Activated CD4-positive, alpha-beta T cell treated with anti-CD3 and anti-CD28 coated beads, Interleukin-2, Interleukin-4, amounts not matched to agents 100 ng/mL and 50 ng/mL, durations not matched to agents 16 hours and 8 hours (primary cell): ENCODE measurements at places on chromosomes 16 and 17.
A peak's percentile ranks its signal among the peaks of the same experiment; 100 is the strongest.

GRCh38 chr17:45339646-45340605 is 23.1 kb upstream of the MAP3K14 start:
- no peak for DNase-seq

- no peak for DNase-seq
Observed at GRCh38 chr16:31347445-31347844, 7.5 kb upstream of the ITGAX start.

DNA sequence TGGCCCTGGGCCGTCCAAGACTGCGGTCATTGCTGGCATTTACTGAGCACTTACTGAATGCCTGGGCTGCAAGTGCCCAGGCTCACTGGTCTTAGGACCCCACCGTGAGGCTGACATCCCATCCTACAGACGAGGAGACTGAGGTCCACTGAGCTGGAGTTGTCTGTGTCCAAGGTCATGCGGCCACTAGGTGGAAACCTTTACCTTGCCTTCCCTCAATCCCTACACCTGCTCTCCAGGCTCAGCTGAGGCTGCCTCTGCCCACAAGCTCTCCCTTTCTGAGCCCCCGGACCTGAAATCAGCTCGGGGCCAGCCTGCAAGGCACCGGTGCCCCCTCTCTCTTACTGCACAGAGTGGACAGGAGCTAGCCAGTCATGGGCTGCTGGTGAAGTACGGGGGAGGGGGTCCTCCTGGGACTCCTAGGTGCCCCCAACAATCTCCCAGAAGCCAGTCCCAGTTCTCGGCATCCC is 1.5 kb downstream of the CASKIN1 start:
- DNase-seq = no peak

- DNase-seq = no peak
Observed at GRCh38 chr17:29007860-29008455, 2.1 kb upstream of the SEZ6 start.

- DNase-seq = no peak
Observed at GRCh38 chr16:22023505-22023904, 15.6 kb downstream of the MOSMO start.

GRCh38 chr17:5122586-5123342 is 6.9 kb downstream of the USP6 start:
- no peak for DNase-seq

GRCh38 chr17:46815474-46816353 is 2.8 kb downstream of the WNT3 start:
- DNase-seq = no peak

DNA sequence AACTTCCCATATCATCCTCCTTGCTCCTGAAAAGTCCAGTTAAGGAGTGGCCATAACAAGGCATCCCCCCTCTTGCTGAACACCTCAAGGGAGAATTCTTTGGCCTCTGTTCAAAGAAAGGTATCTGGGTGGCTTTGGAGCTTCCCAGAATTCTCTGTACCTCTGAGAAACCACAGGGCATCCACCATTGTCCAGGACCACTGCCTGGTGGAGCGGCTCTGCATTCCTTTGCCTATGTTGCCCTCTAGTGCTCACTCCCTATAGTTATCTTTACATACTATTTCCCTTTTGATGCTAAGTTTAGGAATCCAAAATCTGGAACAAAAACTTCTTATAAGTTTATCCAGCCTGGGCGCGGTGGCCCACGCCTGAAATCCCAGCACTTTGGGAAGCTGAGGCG is 30.3 kb downstream of the CHD9NB start:
- peak; percentile 9 for DNase-seq

DNA sequence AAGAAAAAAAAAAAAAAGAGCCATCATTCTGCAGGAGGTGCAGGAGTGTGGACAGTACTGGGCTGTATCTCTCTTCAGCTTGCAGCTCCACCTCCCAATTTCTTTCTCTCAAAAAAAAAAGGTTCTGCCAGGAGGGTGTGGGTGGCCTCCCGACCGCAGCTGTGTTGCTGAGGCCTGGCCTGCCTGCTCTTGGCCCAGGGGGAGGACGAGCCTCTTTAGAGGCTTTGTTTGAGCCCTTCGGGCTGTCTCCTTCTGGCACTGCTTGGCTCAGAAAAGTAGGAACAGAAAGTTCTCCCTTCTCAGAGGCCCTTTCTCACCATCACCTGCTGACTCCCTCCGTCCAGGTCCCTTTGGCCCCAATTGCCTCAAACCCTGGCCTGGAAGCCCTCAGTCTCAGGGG is 22.2 kb upstream of the C17orf107 start:
- DNase-seq = no peak

GRCh38 chr16:4664538-4665418 is 28.6 kb upstream of the NUDT16L1 start:
- peak; percentile 51 for DNase-seq

- no peak for DNase-seq
Observed at GRCh38 chr17:7700510-7700909, 4.5 kb upstream of the EFNB3 start.

- peak; percentile 81 for DNase-seq
Observed at GRCh38 chr16:19907161-19907992, 22.7 kb upstream of the GPRC5B start.

DNA sequence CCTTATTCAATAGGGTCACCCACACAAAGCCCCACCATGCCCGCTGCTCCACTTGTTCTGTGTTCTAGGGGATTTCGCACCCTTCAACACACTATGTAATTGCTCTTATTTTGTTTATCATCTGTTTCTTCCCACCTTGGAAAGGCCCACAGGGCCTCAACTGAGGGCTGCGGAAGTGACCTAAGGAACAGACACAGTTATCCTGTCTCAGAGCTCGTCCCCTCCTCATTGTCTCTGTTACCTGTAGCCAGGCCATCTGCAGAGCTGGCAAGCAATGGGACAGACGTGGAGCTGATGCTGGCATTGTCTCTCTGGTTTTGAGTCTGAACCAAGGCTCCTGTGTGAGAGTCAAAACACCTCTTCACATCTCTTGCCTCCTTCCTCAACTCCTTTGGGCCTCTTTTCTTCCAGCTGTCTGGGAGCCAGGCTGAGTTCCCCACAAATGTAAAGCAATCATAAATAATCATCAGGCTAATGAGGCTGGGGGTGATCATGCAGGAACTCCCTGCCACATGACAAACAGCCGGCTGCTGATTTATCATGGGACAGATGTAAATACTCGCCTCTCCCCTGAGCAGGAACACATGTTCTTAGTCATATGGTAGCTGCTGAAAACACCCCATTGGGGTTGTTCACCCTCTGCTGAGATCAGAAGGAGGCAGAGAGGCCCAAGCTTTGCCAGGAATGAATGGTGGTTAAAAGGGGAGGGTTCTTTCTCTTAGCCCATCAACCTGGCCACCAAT is 71.9 kb downstream of the AXIN2 start:
- no peak for DNase-seq

DNA sequence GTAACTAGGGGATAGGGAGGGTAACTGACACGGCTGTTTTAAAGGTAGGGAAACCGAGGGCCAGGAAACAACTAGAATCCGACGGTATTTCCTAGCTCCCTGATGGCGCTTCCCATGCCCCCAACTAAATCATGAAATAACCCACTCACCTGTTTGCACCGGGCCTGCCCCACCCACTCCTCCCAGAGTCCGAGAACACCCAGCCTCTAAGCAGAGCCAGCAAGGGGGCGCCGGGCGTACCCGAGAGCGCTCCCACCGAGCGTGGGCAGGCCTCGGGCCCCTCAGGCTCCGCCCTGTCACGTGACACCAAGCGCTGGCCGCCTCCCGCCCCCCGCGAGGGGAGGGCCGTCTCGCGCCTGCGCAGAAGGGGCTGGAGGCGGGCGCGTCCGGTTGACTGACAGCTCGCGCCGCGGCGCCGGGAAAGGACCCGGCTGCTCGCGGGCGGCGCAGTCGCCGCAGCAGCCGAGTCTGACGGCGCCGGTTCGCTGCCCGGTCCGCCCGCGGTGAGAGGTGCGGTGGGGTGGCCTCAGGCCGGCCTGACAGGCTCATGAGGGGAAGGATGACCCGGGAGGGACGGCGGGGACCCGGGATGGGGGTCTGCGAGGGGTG is at the start of gene KIAA0513:
KIAA0513 (plus strand) TSS at position 447 of the 609 bp plus-strand sequence. CDS start 39,277 bp downstream, outside the sequence.
- peak; percentile 95 for DNase-seq

DNA sequence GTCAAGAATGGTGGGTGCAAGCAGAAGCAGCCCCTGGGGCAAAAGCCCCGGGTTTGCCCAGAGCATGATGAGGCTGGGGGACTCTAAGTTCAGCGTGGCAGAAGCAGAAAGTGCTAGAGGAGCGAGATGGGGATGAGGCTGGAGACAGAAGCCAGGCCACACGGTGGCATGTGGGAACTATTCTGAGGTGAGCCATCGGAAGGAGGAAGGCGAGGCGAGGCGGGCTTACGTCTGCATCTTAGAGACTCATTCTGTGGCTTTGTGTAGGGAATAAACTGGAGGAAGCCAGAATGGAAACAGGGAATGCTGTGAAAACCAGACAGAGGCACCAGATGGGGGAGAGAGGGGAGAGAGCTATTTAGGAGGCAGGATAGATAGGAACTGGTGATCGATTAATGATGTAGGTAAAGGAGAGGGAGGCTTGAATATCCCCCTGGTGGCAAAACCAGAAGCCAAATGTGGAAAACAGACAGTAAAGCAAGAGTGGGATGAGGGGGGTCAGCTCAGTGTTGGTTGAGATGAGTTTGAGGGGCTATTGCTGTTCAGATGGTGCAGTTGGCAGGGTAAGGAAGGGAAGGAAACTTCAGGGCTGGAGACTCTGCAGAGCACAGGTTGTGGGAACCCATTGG is 3.1 kb upstream of the TNFSF13 start:
- DNase-seq = no peak

- no peak for DNase-seq
Observed at GRCh38 chr16:81713295-81713772, 65.8 kb upstream of the PLCG2 start.

- DNase-seq = no peak
Observed at GRCh38 chr16:84833144-84833500, 13.3 kb downstream of the CRISPLD2 start.

DNA sequence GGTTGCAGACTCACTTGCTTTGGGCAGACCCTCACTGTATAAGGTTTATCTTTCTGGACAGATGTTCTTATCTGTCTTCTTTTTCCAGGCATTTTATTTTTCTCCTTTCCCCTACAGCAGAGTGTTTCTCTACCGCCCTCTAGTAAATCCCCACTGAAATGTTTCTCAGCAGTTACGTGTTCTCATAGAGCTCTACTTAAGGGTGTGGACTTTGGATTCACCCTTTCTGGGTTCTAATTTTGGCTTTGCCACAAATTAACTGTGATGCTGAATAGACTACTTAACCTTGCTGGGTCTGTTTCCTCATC is 2.0 kb downstream of the ADAT1 start:
- peak; percentile 34 for DNase-seq

GRCh38 chr16:75263963-75264445 is 12.6 kb upstream of the BCAR1 start:
- no peak for DNase-seq

DNA sequence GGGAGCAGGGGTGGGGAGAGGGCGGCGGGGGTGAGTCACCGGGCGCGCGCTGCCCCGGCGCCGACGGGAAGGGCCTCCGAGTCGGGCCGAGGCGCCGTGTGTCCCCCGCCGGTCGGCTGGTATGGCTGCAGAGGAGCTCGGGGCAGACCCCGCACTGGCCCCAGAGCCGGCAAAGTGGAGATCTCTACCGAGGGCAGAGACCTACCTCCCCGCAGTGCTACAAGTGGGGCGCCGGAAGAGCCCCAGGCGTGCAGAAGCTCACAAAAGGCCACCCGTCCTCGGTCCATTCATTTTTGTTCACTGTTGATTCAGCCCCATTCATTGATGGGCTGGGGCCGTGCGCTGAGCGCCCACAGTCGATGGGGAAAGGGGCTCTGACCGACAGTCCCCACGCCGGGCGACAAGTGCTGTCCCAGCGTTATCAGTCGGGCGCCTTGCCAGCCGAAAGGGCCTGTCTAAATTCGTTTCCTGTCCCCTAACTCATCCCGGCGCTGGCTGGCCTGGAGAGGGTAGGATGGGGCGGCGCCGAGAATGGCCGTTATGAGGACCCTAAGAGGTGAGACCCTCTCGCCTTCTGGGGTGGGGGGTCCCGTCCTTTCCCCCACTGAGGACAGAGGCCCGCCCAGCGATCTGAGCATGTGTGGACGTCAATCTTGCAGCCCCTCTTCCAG is 709 bp upstream of the ENO3 start:
- DNase-seq = peak; percentile 29

DNA sequence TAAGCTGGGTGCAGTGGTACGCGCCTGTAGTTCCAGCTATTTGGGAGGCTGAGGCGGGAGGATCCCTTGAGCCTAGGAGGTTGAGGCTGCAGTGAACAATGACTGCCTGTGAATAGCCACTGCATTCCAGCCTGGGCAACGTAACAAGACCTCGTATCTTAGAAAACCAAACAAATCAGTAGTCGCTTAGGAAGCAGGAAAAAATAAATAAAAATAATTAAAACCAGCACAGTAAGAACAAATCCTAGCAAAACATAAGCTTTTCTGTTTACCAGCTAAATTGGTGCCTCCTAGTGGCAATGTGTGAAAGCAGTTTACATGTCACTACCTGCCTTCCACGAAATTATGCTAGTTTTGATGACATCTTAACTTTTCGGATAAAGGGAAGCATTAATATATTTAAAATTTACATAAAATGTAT is 1.3 kb downstream of the ARMC5 start:
- peak; percentile 34 for DNase-seq

GRCh38 chr17:11178581-11178980 is 62.4 kb upstream of the SHISA6 start:
- no peak for DNase-seq

DNA sequence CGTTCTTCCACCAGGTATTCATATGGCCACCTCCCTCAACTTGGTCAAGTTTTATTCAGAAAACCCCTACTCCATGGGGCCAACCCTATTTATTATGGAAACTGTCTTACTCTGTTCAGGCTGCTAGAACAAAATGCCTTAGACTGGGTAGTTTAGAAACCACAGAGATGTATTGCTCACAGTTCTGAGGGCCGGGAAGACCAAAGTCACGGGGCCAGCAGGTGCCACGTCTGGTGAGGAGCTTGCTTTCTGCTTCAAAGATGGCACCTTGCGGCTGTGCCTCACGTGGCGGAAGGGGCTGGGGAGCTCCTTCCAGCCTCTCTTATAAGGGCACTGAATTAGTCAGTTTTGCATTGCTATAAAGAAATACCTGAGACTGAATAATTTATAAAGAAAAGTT is 74.3 kb downstream of the AXIN2 start:
- no peak for DNase-seq

- no peak for DNase-seq
Observed at GRCh38 chr17:41909088-41909487, 9.7 kb downstream of the ACLY start.

- DNase-seq = no peak
Observed at GRCh38 chr17:78599419-78599818, 22.2 kb upstream of the DNAH17 start.

DNA sequence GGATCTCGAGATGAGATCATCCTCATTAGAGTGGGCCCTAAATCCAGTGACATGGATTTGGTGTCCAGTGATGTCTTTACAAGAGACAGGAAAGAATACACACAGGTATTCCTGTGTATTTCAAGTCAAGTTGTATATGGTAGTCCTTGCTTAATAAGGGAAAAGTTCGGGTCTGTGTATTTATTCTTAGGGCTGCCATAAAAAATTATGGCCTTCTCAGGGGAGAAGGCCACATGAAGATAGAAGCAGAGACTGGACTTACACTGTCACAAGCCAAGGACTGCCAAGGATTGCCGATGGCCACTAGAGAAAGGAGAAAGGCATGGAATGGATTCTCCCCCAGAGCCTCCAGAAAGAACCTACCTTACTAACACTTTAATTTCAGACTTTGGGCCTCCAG is 8.3 kb downstream of the KRABD2 start:
- no peak for DNase-seq
